ENCODE measurements at places on chromosomes 1 and 21. TPM values are rescaled to one million over a fixed set of nuclear protein-coding genes. Genes with fewer than 3 reads are reported as not detected.

Gene SYT2
- not detected for total RNA-seq

- no peak for DNase-seq
- no peaks in the 10 kb centered on the region for H3K4me1 ChIP-seq
- H3K27ac ChIP-seq = no peak overlapping the region
- H3K27me3 ChIP-seq = no peaks in the 10 kb centered on the region
- H3K36me3 ChIP-seq = no peaks in the 10 kb centered on the region
- H3K4me3 ChIP-seq = no peak overlapping the region
Measured at GRCh38 chr21:45496151-45496967, 45.9 kb downstream of the SLC19A1 start.

DNA sequence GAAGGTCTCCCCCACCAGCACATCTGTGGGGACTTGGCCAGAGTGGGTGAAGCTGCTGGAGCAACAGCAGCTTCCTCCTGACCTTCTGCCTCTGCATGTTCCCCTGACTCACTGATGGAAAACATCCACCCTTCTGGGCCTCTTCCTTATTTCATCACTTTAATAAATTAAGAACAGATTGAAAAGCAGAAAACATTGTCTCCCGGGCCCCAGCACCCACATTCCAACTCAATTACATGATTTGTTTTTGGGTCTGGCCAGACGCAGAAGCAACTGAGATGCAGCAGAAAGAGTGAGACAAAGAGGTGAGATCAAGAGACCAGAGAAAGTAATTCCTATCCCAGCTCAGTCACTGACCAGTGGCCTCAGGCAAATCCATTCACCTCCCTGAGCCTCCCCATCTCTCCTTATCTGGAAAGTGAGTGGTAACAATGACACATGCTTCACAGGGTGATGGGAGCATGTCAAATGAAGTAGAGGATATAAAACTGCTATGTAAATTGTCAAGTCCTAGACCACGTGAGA is 157.1 kb downstream of the ELAVL4 start:
- H3K27me3 ChIP-seq = no peaks in the 10 kb centered on the region
- H3K4me1 ChIP-seq = no peaks in the 10 kb centered on the region
- no peaks in the 10 kb centered on the region for H3K36me3 ChIP-seq
- H3K4me3 ChIP-seq = no peak overlapping the region
- DNase-seq = no peak
- peak overlapping the region; percentile 6 for H3K27ac ChIP-seq

DNA sequence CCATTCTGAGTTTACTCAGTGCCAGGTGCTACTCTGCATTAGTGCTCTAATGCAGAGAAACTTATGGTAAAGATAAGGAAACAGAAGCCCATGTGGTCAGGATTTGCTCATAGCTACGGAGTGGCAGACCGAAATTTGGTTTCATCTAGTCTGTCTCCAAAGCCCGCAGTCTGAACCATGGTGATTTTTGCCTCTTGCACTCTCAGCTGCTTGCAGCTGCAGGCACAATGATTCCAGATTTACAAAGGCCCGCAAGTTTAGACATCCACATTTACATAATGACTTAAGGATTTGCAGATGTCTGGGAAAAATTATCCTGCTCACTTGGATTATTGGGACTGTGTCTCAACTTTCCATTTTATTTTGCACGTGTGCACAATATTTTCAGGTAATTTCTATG is 161.3 kb upstream of the KCNJ6 start:
- no peaks in the 10 kb centered on the region for H3K4me1 ChIP-seq
- no peaks in the 10 kb centered on the region for H3K27me3 ChIP-seq
- no peak for DNase-seq
- no peak overlapping the region for H3K4me3 ChIP-seq
- no peaks in the 10 kb centered on the region for H3K36me3 ChIP-seq

DNA sequence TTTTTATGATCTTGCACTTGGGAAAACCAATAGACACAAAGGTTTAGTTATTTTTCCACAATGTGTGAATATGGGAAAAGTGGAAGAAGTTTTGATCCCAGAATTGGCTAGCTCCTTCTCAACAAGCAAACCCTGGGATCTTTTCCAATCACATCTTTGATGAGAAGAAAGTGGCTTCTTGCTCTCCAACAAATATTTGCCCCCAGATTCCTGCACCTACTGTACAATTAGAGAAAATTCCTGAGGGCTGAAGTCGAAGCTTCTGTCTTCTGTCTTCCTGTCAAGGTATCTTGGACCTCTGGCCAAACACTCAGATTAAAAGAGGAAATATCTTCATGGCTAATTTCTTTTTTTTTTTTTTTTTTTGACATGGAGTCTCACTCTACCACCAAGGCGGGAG is 113.1 kb upstream of the SLC45A1 start:
- no peak overlapping the region for H3K4me3 ChIP-seq
- no peaks in the 10 kb centered on the region for H3K27me3 ChIP-seq
- H3K27ac ChIP-seq = peak overlapping the region; percentile 88

Gene MYBPH
- total RNA-seq = not detected

Gene LCK
- total RNA-seq = 6.4 TPM

Gene PARS2
- total RNA-seq = 5.2 TPM

DNA sequence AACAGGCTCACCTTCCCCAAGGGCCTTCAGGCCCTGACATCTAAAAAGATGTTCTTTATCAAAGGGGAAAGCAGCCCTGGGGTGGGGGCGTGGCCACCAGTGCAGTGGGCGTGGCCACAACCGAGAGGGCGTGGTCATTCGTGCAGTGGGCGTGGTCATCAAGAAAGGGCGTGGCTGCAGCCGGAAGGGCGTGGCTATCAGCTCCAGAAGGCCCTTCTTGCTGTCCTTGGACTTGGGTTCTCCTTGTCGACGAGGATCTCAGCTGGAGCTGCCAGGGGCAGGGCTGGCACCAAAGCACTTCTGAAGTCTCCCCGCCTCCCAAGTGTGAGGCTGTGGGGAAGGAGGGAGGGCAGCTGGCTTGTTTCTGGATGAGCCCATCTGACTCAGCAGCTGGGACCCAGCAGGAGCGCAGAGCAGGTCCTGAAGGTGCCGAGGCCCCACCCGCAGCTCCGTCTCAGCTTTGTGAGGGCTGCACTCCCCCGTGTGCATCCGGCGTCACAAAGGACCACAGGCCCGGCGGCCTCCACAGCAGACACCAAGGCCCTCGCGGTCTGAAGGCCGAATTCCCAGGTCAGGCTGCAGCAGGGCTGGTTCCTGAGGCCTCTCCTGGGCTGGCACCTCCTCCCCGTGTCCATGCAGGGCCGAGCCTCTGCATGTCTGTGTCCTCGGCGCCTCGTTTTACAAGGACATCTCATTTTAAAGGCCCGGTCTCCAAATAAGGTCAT is 12.8 kb downstream of the PDE9A start:
- no peaks in the 10 kb centered on the region for H3K36me3 ChIP-seq
- no peaks in the 10 kb centered on the region for H3K27me3 ChIP-seq
- peaks cover 11% of the 10 kb centered on the region for H3K4me1 ChIP-seq

Gene IL19
- total RNA-seq = not detected

Gene MRPL24
- total RNA-seq = 40.0 TPM

Data from vagina (tissue), 2 donors.